D721Med (cell line): ENCODE measurements at places on chromosomes 4 and X.

GRCh38 chrX:107935200-107935599 lies 47.0 kb downstream of the TEX13B start:
- no peak for DNase-seq

GRCh38 chrX:20300822-20301221 lies 34.1 kb upstream of the RPS6KA3 start:
- DNase-seq = no peak

DNA sequence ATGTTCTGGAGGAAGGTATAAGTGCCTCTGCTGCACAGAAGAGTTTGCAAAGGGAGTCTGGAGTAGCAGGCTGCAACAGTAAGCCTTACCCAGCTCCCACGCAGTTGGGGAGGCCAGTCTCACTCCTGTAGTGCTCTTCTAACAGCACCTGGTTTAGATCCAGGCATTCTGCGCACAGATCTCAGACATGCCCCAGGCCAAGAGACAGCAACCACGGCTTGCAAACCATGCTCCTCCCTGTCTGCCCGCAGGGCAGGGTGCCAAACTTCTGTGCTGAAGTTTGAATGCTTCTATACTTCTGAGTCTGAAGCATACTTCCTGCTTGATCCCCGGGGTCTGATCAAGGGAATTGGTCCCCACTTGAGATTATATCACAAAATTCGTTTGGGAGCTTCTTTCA lies 106.3 kb downstream of the LINC00632 start:
- no peak for DNase-seq

DNA sequence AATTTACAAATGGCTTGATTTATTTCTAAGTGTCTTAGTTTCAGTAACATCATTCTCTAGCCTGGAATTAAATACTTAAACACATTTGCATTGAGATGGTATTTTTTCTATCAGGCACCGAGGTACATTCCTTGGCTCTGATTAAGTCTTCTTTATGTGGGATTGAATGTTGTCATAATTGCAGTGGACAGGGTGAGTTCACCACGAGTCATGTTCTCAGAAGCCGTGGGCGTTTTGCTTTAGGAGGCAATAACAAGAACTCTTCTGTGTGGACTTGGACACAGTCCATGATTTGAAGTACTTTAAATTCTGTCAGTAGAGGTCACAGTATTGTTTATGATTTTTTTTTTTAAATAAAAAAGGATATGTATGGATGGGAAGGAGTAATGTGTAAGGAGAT lies 57.1 kb upstream of the EFHC2 start:
- DNase-seq = no peak

- DNase-seq = no peak
Measured at GRCh38 chr4:64330143-64330542, 79.1 kb downstream of the TECRL start.

- no peak for DNase-seq
Measured at GRCh38 chr4:1251773-1252066, 2.8 kb upstream of the CTBP1 start.

DNA sequence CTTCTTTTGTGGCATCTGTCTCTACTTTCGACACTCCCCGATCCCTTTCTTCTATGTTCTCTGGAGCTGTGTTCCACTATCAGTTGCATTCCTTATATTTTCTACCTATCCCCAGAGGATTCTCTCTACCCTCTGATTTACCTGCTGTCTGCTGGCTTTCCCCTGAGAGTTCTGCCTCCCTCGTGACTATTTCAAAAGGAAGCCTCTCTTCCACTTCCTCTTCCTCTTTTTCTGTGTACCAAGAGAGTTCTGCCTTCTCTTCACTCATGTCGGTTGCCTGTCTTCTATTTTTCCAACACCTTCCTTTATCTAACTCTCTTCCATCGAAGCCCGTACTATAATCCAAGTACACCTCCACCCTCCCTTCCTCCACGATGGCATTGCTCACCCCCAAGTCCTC lies 631.7 kb downstream of the SMARCA1 start:
- no peak for DNase-seq

- no peak for DNase-seq
Measured at GRCh38 chrX:38939067-38939466, 137.8 kb downstream of the MID1IP1 start.

- DNase-seq = no peak
Measured at GRCh38 chr4:82629238-82630000, 67.6 kb upstream of the TMEM150C start.

DNA sequence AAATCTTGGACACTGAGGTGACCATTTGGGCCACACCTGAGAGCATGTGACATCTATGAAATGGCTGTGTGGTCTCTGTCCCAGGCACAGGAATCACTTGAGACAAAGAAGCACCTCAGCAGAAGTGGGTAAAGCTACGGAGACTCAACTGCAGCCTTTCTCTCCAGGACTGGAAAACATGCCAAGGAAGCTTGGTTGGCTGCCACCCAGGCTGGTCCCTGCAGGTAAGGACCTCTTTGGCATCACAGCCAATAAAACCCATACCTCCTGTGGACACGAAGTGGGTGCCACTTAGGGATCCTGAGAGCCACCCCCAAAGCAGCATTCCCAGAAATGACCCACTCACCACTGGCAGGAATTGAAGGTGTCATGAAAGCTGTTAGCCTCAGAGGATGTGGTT lies 74.6 kb downstream of the LEF1 start:
- DNase-seq = no peak

GRCh38 chr4:151940291-151940690 lies 179.5 kb upstream of the GATB start:
- DNase-seq = no peak

DNA sequence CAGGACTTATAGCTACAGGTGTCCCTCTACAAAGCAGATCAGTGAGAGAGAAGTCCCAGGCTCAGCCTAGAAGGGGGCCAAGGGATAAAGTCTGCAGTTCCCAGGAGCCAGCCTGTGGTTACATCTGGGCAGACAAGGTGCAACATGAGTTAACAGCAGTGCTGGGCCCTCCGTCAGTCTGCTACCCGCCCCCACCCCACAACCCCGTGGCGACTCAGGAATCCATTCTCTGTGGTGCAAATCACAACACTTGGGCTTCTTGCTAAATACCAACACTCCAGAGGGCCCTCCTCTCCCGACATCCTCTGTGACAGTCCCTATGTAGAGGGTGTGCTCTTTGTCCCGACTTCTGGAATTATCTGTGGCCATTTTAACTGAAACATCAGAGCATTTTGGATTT lies 13.8 kb downstream of the GPM6B start:
- no peak for DNase-seq

GRCh38 chr4:138646383-138646782 lies 369.2 kb upstream of the NOCT start:
- DNase-seq = no peak

- no peak for DNase-seq
Measured at GRCh38 chr4:139142980-139143379, 34.0 kb downstream of the ELF2 start.

DNA sequence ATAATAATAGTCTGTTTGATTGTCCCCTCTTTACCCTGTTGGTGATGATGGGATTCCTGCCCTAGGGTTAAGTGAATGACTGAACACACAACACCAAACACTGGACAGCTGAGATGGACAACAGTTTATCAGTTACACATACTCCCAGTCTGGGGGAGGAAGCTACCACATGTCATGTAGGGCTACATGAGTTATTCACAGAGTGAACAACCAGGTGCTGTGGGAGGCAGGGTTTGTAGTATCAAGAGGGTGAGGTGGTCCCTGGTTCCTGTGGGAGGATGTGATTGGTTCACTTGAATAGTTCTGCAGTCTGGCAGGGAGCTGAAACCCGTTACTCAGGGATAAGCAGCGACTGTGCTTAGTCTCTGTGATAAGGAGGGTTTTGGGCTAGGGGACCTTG lies 88.8 kb upstream of the AP1S2 start:
- DNase-seq = no peak

DNA sequence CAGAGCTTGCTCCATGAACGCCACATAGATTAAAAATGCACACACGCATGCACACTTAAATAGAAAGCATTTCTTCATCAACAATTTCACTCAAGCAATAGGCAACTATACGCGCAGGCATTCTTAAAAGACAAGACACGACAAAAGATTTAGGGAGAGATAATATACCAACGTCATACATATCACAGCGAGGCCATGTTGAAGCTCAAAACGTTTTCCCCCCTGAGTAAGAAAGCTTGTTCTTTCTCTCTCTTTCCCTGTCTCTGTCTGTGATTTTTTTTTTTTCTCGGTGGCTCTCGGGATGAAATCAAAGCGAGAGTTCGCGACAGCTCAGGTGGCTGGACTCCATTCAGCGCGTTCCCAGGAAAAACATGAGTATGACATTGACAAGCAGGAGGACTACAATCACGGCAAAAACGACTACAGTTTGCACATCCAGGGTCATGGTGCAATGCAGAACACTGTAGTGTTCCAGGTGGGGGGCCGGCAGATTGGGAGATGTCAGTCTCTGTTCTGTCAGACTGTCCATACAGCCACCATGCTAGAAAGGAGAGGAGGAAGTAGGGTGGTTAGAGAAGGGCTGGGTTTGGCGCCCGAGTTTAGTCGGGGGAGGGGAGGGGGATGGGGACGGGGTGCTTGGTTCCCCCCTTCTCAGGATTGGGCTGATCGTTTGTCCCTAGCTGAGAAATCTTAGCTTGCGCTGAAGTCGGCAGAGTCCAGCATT lies 30.7 kb downstream of the ARHGEF9 start:
- no peak for DNase-seq

DNA sequence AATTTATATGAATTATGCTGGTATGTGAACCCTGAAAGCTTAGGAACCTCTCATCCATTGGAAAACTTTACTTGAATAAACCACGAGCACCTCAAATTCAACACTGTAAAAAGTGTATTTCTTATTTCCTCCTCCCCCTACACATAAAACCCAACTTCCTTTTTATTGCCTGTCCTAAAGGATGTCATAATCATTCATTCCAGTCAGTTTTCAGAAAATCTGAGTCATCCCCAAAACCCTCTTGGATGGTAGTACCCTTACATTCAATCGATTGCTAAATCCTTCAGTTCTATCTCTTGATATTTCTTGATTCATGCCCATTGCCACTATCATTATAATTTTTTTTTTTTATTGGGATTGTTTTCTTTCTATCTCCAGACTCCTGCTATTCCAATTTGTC lies 91.1 kb upstream of the ATP8A1 start:
- no peak for DNase-seq

DNA sequence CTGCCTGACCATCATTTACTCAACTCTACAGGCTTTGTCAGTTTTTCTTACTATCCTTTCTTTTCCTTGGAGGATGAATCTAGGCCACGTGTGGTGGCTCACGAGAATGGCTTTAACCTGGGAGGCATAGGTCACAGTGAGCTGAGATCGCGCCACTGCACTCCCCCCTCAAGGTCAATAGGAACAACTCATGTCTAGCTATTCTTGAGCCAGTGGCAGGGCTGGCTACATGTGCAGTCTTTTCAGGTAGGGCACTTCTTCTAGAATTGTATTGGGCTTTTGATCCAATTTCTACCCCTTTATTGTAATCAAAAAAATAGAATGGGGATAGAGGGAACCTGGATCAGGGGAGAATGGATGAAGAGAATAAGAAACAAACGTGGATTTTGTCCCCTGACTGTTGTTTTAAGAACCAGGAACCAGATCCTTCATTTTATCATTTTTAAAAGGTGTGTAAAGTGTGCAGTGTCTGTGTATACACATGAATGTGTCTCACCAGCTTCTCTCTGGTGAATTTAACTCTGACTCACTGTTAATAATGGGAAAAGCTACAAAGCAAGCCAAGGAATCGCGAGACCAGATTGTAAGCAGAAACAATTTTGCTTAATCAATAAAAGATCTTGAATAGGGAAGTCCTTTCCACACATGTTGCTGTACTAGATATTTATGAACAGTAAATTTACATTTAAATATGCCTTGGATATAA lies 283.9 kb upstream of the GPC4 start:
- no peak for DNase-seq

GRCh38 chr4:36235306-36235705 lies 9.0 kb downstream of the ARAP2 start:
- DNase-seq = no peak

DNA sequence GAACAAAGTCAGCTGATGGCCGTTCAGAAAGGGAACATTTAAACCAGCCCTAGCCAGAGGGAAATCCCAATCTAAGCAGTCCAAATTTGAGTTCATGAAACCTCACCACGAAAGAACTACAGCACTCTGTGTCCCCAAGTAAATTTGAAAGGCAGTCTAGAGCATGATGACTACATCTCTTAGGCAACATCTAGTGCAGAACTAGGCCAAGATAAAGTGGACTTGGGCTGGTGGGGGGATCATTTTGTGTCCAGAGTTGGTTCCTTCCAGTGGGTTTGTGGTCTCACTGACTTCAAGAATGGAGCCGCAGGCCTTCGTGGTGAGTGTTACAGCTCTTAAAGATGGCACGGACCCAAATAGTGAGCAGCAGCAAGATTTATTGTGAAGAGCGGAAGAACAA lies 64.9 kb downstream of the KLHL4 start:
- no peak for DNase-seq

- DNase-seq = no peak
Measured at GRCh38 chrX:148500423-148501385, at the start of gene AFF2. TSS of gene AFF2 (plus strand) at chrX:148500617. CDS start at chrX:148501098, 481 bp downstream.

DNA sequence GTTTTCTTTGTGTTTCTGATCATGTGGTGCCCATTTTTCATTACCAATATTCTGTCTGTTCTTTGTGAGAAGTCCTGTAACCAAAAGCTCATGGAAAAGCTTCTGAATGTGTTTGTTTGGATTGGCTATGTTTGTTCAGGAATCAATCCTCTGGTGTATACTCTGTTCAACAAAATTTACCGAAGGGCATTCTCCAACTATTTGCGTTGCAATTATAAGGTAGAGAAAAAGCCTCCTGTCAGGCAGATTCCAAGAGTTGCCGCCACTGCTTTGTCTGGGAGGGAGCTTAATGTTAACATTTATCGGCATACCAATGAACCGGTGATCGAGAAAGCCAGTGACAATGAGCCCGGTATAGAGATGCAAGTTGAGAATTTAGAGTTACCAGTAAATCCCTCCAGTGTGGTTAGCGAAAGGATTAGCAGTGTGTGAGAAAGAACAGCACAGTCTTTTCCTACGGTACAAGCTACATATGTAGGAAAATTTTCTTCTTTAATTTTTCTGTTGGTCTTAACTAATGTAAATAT lies 110.4 kb downstream of the IL13RA2 start:
- no peak for DNase-seq

DNA sequence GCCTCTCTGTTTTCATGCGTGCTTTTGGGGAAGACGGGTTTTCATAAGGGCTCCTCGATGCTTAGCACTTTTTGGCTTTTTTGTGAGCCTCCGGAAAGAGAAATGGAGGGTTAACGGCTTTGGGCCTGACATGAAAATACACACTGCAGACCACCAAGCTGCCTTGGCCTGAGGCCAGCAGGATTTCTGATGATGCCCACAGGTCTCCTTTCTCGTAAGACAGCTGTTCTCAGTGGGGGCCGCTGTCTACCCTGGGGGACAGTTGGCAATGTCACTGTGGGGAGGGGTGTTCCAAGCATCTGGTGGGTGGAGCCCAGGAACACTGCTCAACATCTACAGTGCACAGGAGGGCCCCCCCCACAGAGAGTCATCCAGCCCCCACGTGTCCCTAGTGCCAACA lies 29.4 kb upstream of the CLDN34 start:
- DNase-seq = no peak

GRCh38 chrX:12563121-12563520 lies 228.1 kb upstream of the PRPS2 start:
- DNase-seq = no peak

- DNase-seq = no peak
Measured at GRCh38 chrX:17824980-17825379, 36.1 kb downstream of the RAI2 start.
